ENCODE measurements at places on chromosomes 11 and 22. TPM values are rescaled to one million over a fixed set of nuclear protein-coding genes. Genes with fewer than 3 reads are reported as not detected.

Gene SYTL2
- polyA plus RNA-seq = 96.6 TPM

Gene C11orf16
- not detected for polyA plus RNA-seq

Gene KRTAP5-8
- 0.29 TPM for polyA plus RNA-seq

Gene FAM111B
- polyA plus RNA-seq = 2.1 TPM

Gene C22orf15
- polyA plus RNA-seq = 0.45 TPM

DNA sequence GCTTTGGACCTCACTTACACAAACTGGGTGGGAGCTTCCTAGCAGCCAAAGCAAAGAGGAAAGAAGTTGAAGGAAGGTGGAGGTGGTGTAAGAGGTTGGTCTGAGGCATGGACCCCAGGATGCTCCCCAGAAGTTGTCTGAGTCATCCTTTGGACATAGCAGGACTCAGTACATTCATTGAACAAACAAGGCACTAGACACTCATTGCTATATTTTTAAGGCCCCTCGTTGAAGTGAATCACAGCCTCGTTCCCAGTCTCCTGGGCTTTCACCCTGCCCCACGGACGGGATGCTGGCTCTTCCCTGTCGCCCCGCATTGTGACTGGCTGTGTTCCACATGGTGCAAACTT is 95.9 kb upstream of the FGF3 start:
- no peak for DNase-seq

- DNase-seq = no peak
Observed at GRCh38 chr22:19287076-19287707, 4.3 kb downstream of the CLTCL1 start.

- DNase-seq = no peak
Observed at GRCh38 chr11:99584830-99585229, 564.1 kb downstream of the CNTN5 start.

DNA sequence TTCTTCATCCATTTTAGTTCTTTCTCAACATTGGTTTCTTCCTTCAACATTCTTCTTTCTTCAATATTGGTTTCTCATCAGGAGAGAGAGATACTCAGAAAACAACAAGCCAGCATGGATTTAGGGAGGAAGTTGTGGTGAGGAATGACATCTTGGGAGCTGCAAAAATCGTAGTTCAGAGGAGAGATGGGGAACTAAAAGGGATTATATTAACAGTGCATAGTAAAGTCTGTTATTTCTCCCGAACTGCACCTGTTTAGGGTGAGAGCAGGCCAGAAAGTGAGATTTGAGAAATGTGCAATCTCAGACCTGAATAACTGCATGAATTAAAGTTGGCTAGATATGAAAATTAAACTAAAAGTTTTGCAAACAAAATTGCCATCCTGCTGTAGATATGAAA is 94.5 kb downstream of the CASP12 start:
- DNase-seq = no peak

- DNase-seq = no peak
Observed at GRCh38 chr11:9691865-9692264, 28.0 kb downstream of the SWAP70 start.

GRCh38 chr22:36465232-36466021 is 16.0 kb downstream of the TXN2 start:
- peak; percentile 92 for DNase-seq

DNA sequence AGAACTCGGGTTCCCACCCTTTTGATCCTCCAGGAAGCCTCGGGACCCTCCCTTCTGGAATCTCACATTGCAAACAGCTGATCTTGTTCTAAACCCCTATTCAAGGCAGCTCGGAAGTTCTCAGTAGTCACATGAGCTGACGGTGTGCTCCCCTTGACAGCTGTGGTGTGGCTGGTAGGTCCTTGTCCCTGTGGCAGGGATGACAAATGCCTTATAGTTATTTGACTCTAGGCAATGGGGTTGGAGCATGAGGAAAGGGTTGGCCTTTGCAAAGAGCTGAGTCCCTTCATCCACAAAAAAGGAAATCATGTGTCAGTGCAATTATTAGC is 23.6 kb downstream of the EIF4G2 start:
- no peak for DNase-seq

- DNase-seq = no peak
Observed at GRCh38 chr22:20606041-20606783, 98.8 kb downstream of the MED15 start.
